HuH-7.5 (cell line): ENCODE measurements at places on chromosomes 5 and 9.
A peak's percentile ranks its signal among the peaks of the same experiment; 100 is the strongest.

DNA sequence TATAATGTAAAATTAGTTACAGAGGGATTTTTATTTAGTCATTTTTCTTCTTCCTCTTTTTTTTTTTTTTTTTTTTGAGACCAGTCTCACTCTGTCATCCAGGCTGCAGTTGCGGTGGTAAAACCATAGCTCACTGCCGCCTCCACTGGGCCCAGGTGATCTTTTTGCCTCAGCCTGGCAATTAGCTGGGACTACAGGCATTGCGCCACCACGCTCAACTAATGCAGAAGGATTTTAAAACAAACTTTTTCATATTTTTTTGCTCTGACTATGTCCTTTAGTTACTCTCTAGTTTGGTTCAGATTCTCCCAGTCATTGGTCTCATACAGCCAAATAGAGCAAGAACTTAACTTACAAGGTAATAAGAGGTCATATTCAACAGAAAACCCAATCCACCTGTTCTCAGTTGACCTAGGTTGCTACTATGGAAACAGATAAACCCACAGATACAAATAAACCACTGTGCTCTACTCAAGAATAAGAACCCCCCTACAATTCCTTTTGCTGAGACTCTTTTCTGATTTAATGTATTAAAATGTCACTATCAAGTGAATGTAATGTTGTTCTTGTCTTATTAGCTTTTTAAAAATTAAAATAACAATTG lies 50.1 kb upstream of the TTC39B start:
- DNase-seq: no peak

- DNase-seq: no peak
Measured at GRCh38 chr9:134193912-134194535, 29.7 kb upstream of the RNU6ATAC start.

- DNase-seq: peak; percentile 38
Measured at GRCh38 chr5:72956324-72957140, 691 bp downstream of the FCHO2 start.

DNA sequence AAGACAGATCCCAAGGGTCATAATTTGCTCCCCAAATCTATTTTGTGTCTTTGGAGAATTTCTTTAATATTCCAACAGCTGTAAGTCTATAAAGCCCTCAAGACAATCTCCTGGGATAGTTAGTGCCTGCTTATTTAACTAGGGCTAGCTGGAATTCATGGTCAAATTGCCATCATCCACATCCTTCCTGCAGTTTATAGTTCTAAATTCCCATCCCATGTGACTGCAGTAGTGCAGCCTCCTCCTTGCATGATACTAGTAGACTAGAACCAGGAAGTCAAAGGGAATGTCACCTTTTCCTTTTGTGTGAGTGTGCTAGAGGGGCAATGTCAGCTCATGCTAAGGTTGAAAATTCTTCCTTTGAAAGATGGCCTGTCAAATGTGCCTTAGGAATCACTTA lies 214.8 kb upstream of the PIK3R1 start:
- no peak for DNase-seq

- DNase-seq: no peak
Measured at GRCh38 chr5:855771-856530, 5.2 kb upstream of the ZDHHC11 start.

DNA sequence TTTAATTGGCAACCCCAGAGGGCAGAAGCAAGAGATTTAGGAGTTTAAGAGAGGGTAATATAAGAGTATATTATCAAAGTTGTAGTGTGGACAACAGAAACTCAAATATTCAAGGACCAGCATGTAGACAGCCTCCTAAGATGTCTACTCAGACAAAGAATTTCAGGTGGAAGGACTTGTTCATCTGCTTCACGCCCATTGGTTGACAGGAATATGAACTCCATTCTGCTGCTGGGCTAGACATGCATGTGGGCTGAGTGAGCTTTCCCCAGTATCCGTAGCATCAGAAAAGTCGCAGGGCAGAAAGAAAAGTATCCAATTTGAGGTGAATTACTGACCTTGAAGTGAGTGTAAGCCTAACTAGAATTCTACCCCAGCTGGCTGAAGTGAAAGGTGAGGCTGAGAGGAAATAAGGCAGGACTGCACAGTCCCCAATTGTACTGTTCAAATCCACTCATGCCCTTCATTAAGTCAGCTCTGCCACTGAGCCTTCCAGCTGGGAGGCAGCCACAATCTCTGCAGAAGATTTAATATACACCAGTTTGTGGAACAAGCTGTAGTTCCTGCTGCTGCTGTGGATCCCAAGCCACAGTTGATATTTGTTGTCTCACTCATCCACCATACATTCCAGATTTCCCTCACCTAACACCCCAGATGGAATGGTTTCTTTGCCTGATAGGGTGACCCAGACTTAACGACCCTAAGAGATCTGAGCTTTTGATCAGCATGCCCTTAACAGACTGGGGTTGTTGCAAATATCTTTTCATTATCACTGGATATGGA lies 41.2 kb downstream of the PDCD1LG2 start:
- no peak for DNase-seq

DNA sequence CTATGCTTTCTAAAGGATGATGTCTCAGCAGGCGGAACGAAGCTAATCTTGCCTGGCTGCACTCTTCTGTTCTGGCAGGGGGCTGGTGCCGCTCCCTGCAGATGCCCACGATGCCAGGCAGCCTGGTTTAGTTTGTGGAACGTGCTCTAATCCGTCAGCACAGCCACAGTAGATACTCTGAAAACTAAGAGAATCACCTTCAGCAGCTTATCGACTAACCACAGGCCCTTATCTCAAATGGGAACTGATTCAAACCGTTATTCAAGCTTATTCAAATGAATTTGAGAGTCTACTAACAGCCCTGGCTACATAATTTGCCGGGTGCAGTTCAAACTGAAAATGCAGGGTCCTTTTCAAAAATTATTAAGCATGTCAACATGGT lies 246.6 kb upstream of the ANKRD55 start:
- no peak for DNase-seq

GRCh38 chr5:60916646-60917045 lies 28.2 kb downstream of the ERCC8 start:
- no peak for DNase-seq

- DNase-seq: no peak
Measured at GRCh38 chr5:168590666-168591065, 11.5 kb upstream of the PANK3 start.

GRCh38 chr9:123478967-123479602 lies 123.1 kb downstream of the CRB2 start:
- DNase-seq: no peak

- DNase-seq: no peak
Measured at GRCh38 chr5:103785569-103785968, 223.0 kb upstream of the NUDT12 start.

DNA sequence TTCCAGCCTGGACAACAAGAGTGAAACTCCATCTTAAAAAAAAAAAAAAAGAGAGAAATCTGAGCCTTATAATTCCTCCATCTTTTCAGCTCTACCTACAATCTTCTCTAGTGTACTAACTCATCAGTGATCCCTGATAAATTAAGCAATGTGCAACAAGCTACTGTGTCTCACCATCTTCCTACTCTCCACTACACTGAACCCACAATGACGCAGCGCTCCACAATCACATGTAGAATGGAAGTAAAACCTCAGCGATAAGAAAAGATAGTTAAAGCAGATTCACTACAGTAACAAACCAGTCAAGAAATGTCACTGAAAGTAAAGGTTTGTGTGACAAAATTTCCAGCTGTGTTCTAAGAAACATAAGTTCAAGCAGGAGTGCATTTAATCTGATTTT lies 13.5 kb downstream of the ABCA1 start:
- DNase-seq: no peak

- DNase-seq: no peak
Measured at GRCh38 chr9:21841133-21841532, 38.7 kb downstream of the MTAP start.

- DNase-seq: no peak
Measured at GRCh38 chr5:178314961-178315820, 82.6 kb upstream of the PHYKPL start.

DNA sequence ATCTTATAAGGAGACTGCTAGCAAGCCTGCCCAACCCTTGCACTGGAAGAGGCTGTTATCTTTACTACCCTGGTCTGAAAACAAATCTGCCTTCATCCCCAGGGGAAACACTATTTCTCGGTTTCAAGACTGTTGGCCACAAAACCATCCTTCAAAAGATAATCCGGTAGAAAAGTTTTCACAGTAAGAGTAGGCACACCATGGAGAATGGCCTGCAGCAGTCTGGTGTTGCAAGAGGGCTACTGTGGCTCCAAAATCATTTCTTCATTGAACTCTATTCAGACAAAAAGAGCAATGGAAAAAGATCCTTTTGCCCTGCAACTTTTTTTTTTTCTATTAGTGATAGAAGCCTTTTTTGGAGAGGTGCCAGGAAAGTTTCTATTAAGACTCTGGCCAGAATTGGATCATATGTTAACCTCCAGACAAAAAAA lies 163.9 kb downstream of the ARHGEF28 start:
- no peak for DNase-seq

DNA sequence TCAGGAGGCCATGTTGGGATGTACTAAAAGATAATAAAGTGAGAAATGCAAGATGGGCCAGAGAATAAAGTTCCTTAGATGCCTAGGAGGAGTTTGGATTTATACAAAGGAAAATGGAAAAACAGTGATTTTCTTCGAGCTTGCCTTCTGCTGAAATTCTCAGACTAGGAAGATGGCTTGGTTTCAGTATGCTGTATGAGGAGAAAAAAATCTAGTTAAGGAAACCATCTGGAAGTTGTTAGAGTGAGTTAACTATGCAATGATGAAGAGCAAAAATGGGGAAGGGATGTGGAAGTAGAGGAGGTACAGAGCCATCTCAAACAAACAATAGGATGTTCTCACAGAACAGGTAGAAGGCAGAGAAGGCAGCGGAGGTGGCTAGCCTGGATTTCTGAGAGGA lies 162.9 kb upstream of the FTMT start:
- no peak for DNase-seq

DNA sequence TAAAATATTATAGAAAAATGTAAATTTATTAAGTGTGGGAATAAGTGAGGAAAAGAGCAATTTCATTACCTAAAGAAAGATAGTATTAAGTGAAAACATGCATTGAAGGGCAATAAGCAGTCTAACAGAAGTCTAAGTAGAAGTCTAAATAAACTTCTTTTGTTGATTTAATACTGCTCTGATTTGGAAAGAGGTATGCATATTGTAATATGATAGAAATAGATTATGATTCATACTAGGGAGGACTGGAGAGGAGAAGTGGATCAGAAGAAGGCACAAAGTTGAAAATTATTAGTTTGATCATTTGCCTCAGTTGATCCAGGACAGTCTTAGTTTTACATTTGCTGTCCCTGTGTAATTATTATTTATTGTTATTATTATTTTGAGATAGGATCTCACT lies 6.6 kb upstream of the ERBIN start:
- DNase-seq: no peak

GRCh38 chr5:109003928-109004327 lies 256.2 kb downstream of the FER start:
- no peak for DNase-seq

DNA sequence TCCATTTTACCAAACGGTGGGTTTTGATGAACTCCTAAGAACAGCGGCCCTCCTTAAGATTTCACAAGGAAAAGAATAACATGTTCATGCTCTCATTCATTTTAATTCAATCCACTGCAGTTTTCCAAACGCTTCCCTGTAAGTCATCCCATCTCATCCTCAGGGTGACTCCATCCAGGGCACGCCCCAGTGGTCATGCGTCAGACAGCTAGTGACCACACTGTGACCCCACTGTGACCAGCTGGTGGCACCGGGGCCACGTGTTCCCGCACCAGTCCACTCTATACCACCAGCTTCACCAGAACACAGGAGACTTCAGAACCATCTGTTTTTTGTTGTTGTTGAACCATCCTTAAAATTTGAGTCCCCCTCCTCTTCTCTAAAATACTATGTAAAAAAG lies 14.3 kb downstream of the ATPSCKMT start:
- no peak for DNase-seq

GRCh38 chr9:126386088-126386487 lies 59.5 kb downstream of the MVB12B start:
- DNase-seq: peak; percentile 64

DNA sequence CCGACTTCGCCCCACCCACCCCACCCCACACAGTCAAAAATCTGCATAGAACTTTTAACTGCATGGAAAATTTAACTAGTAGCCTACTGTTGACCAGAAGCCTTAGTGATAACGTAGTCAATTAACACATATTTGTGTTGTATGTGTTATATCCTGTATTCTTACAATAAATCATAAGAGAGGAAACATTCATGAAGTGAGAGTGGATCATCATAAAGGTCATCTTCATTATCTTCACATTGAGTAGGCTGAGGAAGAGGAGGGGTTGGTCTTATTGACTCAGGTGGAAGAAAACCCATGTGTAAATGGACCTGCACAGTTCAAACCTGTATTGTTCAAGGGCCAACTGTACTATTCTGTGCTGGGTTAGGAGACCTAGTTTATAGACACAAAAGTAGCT lies 31.4 kb downstream of the XPA start:
- no peak for DNase-seq

GRCh38 chr5:138872841-138873465 lies 2.2 kb downstream of the LRRTM2 start:
- DNase-seq: no peak

DNA sequence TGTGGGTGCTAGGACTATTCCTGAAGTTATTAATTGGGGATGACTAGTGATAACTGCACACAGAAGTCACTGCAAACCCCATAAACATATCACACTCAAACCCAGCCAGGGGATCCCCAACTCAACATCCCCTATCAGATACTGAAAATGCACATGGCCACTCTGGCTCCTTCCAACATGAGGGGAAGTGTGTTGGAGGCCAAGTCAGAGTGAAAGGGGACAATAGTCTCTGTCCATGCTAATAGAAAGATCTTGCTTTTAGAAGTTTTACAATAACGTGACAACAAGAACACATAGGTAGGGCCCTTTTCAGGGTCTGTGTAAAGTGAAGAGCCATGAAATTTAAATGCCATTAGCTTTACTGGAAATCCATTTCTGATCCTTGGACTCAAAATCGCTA lies 98.8 kb upstream of the SEMA6A start:
- DNase-seq: no peak

- DNase-seq: no peak
Measured at GRCh38 chr9:89376741-89377351, 58.5 kb downstream of the SECISBP2 start.

GRCh38 chr9:12163723-12164458 lies 529.3 kb upstream of the TYRP1 start:
- no peak for DNase-seq

DNA sequence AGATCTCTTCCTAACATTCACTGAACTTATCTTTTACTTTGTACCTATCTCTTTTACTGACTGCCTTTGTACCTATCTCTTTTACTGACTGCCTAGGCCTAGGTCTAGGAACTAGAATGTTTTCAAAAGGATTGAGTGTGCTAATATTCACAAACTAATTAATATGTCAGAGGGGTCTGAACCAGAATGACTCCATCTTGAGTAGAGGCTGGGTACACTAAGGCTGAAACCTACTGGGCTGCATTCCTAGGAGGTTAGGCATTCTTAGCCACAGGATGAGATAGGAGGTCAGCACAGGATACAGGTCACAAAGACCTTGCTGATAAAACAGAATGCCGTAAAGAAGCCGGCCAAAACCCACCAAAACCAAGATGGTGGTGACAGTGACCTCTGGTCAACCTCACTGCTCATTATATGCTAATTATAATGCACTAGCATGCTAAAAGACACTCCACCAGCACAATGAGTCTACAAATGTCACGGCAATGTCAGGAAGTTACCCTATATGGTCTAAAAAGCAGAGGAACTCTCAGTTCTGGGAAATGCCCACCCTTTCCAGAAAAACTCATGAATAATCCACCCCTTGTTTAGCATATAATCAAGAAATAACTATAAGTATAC lies 2.5 kb upstream of the RHOBTB3 start:
- no peak for DNase-seq

GRCh38 chr9:136578626-136578914 lies 32.7 kb upstream of the NOTCH1 start:
- no peak for DNase-seq

GRCh38 chr5:180495292-180495691 lies 1.1 kb downstream of the CNOT6 start:
- DNase-seq: no peak
